ENCODE measurements at places on chromosomes 7 and 10. TPM values are rescaled to one million over a fixed set of nuclear protein-coding genes. Genes with fewer than 3 reads are reported as not detected.

GRCh38 chr10:113557424-113557862, 4.6 kb downstream of the HABP2 start:
- peaks cover 38% of the 10 kb centered on the region for H3K27me3 ChIP-seq
- H3K4me3 ChIP-seq, result no peak overlapping the region
- H3K36me3 ChIP-seq, result no peaks in the 10 kb centered on the region

Gene CCDC126
- total RNA-seq, result 6.5 TPM

DNA sequence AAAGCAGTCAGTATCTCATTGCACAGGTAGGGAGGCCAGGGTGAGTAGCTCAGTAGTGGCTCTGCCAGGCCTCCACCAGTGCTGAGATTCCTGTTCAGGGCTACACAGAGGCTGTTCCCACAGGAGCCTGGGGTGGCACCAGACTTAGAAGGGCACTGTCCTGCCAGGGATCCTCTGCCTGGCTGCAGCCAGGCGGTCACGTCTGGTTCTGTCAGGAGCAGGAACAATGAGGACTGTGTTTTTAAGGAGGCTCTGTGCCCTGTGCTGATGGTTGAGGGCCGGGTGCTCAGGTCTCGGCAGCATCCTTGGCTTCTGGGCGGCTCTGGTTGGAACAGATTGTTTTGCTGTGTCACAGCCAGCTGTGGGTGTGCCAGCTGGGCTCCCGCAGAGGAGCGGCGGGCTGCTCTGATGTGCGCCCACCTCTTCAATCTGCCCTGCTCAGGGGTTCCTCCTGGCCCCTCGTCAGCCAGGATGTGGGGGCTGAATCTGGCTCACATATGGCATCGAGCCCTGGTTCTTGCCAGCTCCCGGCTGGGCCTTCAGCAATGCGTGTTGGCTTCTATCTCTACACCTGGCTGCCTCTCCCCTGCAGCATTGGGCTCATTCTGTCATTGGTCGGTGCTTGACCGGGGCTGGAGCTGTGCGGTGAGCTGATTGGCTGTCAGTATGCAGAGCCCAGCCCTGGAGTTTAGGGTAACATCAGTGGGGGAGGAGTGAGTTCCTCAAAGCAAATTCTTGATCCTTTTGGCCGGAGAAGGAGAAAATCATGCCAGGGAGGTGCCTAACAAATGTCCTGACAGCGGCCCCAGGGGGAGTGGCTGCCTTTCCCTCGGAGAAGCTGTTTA, 41.2 kb downstream of the TACR2 start:
- no peak overlapping the region for H3K4me3 ChIP-seq
- DNase-seq, result no peak
- no peaks in the 10 kb centered on the region for H3K27me3 ChIP-seq
- peaks cover 25% of the 10 kb centered on the region for H3K4me1 ChIP-seq
- H3K27ac ChIP-seq, result peak overlapping the region; percentile 88

GRCh38 chr7:75616421-75617167, 122.1 kb downstream of the HIP1 start:
- peaks cover 2% of the 10 kb centered on the region for H3K36me3 ChIP-seq
- DNase-seq, result no peak
- H3K27ac ChIP-seq, result peak overlapping the region; percentile 94
- no peak overlapping the region for H3K4me3 ChIP-seq
- H3K27me3 ChIP-seq, result no peaks in the 10 kb centered on the region

DNA sequence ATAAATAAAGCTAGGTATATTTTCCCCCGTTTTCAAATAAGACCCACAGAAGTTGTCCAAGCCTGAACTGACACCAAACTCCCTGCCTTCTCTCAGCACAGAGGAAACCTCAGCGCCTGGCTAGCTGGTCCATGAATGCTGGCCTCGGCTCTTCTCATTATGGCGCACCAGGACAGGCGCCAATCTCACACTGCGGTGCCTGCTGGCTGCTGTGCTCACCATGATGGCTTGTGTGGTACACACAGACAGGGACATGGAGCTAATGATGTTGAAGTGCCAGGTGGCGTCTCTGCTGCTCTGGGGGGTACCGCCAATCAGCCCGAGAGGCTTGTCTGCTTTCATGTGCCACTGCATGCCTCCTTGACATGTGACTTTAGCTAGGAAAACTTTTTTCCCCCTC, 43.2 kb upstream of the USP6NL start:
- peaks cover 4% of the 10 kb centered on the region for H3K27me3 ChIP-seq
- H3K36me3 ChIP-seq, result peaks cover 3% of the 10 kb centered on the region
- H3K4me1 ChIP-seq, result peaks cover 3% of the 10 kb centered on the region
- no peak overlapping the region for H3K27ac ChIP-seq
- H3K4me3 ChIP-seq, result no peak overlapping the region
- no peak for DNase-seq

- H3K4me3 ChIP-seq, result no peak overlapping the region
- H3K36me3 ChIP-seq, result no peaks in the 10 kb centered on the region
- H3K4me1 ChIP-seq, result peaks cover 5% of the 10 kb centered on the region
Observed at GRCh38 chr7:126699707-126700106, 553.0 kb downstream of the GRM8 start.

Gene ANKRD30A
- total RNA-seq, result not detected

- no peaks in the 10 kb centered on the region for H3K27me3 ChIP-seq
- no peak overlapping the region for H3K4me3 ChIP-seq
- DNase-seq, result no peak
Observed at GRCh38 chr7:41039386-41039953, 663.4 kb downstream of the INHBA start.

Gene FRG2B
- total RNA-seq, result not detected

- no peak overlapping the region for H3K27ac ChIP-seq
- H3K27me3 ChIP-seq, result peaks cover 17% of the 10 kb centered on the region
- no peak for DNase-seq
- H3K36me3 ChIP-seq, result no peaks in the 10 kb centered on the region
- peaks cover 4% of the 10 kb centered on the region for H3K4me1 ChIP-seq
Observed at GRCh38 chr10:71585564-71586290, 133.9 kb downstream of the C10orf105 start.

GRCh38 chr10:129760416-129760815, 203.7 kb downstream of the EBF3 start:
- H3K4me3 ChIP-seq, result no peak overlapping the region
- no peak for DNase-seq
- H3K27ac ChIP-seq, result no peak overlapping the region
- H3K36me3 ChIP-seq, result peaks cover 5% of the 10 kb centered on the region
